H9 (cell line): ENCODE measurements at places on chromosomes 1 and 21. TPM values are rescaled to one million over a fixed set of nuclear protein-coding genes. Genes with fewer than 3 reads are reported as not detected.

- DNase-seq = no peak
Measured at GRCh38 chr1:169106921-169107602, 572 bp downstream of the ATP1B1 start.

GRCh38 chr1:36128126-36128904 is 3.3 kb upstream of the COL8A2 start:
- no peak for DNase-seq

The VSIG8 gene
- total RNA-seq = not detected in 2 replicates

DNA sequence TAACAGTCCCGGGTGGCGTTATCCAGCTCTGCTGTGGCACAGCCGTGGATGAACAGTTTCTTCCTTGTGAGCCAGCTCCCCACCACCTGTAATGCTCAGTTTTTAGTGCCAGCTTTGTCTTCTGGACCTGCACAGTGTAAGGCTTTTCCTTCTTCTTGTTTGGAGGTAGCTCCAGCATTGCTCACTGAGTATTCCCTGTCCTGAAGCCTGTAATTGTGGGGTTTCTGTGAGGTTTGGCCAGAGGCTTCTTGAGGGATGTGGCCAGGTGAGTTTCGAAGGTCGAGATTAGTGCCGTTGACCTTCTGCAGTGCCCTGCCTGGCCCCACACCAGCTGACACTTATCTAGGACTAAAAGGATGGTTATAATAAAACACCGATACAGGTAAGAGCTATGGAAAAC is 75.0 kb downstream of the PBX1 start:
- DNase-seq = no peak

The FAM78B gene
- 1.6 and 2.3 TPM in 2 replicates for total RNA-seq

DNA sequence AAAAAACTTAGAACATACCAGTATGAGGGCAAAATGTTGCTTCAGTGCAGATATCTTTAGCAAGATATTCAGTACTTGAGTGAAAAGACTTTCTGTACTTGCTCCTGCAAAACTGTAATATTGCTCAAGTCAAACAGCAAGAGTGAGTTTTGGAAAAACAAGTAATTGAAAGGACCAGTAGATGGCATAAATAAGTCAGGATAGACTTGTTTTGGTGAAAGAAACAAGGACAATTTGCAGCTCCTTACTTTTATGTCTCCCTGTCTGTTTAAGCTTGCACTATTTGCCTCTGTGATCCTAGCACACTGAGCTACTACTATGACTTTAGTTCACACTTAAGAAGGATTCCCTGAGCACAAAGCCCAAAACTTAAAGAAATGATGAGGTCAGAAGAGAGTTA is 39.1 kb downstream of the IFI44 start:
- DNase-seq = no peak

The C1orf87 gene
- 0.15 and 0.33 TPM in 2 replicates for total RNA-seq

The PROK1 gene
- not detected in 2 replicates for total RNA-seq

The KIF26B gene
- total RNA-seq = 0.13 and 0.20 TPM in 2 replicates

The RYR2 gene
- total RNA-seq = 3.3 and 3.4 TPM in 2 replicates
